ENCODE measurements at places on chromosomes 2 and 18.

- no peak for DNase-seq
Measured at GRCh38 chr18:46601141-46601805, 55.7 kb downstream of the LOXHD1 start.

GRCh38 chr2:12731701-12732280, 15.1 kb downstream of the TRIB2 start:
- DNase-seq: no peak

DNA sequence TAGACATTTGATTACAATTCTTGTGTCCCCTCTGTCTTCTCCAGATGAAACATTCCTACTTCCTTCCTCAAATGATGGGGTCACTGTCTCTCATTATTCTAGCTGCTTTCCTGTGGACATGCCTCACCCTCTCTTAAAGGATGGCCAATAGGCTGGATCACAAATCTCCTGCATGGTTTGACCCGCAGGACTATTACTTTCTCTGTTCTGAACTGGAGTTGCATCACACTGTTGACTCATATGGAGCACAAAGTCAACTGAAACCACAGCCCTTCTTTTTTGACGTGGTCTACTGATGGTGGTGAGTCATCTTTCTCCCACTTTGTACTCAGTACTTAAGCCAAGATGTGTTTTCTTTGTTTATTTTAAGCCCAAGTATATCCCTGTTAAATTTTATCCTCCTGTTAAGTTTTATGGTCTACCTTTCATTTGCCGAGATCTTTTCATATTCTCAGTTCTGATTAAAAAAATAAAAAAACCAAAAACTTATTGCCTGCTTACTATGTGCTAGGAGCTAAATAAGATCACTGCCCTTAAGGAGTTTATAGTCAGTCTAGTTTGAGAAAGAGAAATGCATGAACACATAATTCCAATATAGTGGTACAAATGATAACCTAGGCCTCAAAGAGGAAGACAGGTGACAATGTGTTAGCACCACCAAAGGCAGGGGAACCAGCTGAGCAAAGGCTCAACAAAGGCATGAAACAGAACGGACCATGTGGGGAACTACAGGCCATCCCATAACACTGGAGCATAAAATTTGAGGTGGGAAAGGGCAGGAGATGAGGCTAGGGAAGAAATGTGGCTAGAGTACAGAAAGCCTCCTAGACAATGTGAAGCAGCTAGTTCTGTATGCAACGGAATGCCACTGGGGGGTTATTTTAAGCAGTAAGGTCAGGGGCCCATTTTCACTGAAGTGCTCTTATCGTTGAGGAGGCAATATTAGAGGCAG, 67.6 kb upstream of the ZFP36L2 start:
- peak; percentile 54 for DNase-seq

- no peak for DNase-seq
Measured at GRCh38 chr2:54122939-54123338, 7.5 kb downstream of the ACYP2 start.

- no peak for DNase-seq
Measured at GRCh38 chr2:50649626-50650402, 382.1 kb downstream of the NRXN1 start.

DNA sequence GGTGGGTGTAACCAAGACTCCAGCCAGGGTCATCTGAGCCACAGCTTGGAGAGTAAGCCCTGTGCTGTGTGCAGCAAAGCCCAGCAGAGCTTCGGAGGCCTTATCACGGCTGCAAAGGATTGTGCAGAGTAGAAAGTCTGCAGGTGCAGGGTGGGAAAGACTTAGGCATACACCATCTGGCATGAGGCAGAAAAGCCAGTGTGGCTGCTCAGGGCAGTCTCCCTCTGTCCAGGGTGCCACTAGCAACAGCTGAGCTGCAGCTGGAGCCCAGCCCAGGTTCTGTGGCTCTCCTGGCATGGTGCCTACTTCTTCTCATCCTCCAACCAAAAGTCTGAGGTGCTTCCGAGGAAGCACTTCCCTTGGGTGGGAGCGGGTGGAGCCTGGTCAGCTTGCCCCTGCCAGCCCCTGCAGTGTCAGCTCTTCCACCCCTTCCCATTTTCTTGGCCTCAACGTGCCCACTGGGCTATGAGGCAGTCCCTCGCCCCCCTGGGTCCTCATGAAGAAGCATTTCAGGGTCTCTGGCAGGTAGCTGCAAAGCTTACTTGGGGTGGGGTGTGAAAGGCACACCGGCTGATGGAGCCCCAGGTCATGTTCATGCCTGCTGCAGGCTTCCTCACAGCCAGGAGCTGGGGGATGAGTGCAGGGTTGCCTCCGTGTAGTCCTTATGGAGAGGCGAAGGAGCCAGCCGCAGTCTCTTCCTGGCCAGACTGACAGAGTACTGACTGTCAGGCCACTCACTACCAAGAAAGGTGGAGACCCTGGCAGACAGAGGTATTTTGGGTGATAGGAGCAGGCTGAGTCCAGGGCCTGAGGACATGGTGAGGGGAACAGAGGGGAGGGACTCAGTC, 4.8 kb downstream of the AMER3 start:
- DNase-seq: no peak

DNA sequence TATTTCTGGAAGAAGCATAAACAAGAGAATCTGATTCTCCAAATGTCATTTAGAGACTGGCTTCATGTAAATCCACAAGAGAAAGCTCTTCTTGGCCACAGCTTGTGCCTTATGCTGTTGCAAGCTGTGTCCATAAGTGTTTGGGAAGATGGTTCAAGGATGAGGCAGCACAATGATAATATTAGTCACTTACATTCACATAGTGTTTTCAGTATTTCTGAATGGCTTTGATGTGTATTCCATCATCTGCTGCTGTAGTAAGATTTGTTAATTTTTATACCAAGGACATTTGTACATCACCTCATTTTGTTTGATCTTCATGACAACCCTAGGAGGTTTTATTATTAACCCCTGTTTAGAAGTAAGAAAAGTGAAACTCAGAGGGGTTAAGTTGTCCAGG, 29.9 kb downstream of the CREG2 start:
- no peak for DNase-seq

- DNase-seq: no peak
Measured at GRCh38 chr2:142180820-142181533, 50.2 kb upstream of the LRP1B start.

GRCh38 chr2:97754690-97755346, 41.4 kb downstream of the ZAP70 start:
- DNase-seq: no peak

GRCh38 chr18:6729247-6730091, at the start of gene ARHGAP28:
Gene ARHGAP28, plus strand, starts transcription at chr18:6729716. Its CDS starts 106 bp downstream, at chr18:6729822.
- DNase-seq: peak; percentile 76

- no peak for DNase-seq
Measured at GRCh38 chr2:83113953-83114352, 1345.1 kb downstream of the SUCLG1 start.

- DNase-seq: no peak
Measured at GRCh38 chr2:46704593-46704992, 211.0 kb downstream of the MCFD2 start.

DNA sequence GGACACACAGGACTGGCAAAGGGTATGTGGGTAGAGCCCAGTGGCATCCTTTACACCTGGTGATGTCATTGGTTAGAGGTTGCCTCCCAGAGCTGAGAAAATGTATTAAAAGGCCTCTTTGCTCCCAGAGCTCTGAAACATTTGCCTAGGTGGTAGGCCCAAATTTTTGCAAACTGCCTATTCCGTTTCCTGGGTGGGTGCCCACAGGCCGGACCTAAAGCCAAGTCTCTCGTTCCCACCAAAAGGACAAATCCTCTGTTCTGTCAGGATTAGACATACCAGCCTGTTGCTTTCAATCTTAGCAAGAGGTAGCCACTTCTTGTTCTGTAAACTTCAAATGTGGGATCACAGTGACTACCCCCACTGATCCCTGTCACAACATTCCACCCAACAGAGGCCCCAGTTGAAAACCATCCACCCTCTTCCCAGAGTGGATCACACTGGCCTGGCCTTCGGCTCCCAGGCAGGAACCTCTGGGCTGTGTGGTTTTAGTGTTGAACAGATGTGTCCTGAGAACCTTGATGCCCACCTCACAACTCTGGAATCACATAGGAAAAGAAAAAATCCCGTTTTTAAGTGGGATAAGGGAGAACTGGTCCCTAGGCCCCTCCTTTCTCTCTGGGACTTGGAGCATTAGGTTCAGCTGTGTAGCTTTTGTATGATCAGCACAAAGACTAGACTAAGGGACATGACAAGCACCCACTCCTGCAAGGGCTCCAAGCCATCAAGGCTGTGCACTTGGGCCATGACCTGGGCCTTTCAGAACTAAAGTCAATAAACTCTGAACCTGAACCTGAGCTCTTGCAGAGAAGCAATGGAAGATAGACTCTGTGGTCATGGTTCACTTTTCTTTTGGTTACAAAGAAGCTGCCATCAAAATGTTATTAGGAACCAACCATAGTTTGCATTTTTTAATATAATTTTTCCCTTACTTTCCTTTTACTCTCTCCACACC, 211.3 kb downstream of the CYP26B1 start:
- peak; percentile 16 for DNase-seq

DNA sequence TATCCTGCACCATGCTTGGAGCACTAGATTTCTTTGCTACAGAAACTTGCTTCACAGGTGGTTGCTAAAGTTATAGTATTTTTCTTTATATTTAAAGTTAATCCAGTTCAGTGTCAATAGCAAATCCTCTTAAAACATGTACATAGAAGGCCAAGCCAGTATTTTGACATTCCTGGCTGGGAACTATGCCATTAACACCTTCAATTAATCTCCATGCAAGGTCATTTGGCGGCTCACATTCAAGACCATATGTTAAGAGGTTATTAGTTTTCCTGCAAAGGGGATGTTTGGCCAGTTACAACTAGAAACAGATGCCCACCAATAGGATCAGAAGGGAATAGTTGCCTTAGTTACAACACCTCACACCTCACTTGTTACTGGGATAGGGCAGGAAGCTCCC, 261.3 kb upstream of the MEIS1 start:
- no peak for DNase-seq

GRCh38 chr2:96320728-96321622, 4.1 kb upstream of the ITPRIPL1 start:
- DNase-seq: peak; percentile 36

- no peak for DNase-seq
Measured at GRCh38 chr2:19898592-19899329, 3.0 kb downstream of the TTC32 start.

GRCh38 chr2:20170704-20171250, 54.2 kb downstream of the SDC1 start:
- DNase-seq: no peak

DNA sequence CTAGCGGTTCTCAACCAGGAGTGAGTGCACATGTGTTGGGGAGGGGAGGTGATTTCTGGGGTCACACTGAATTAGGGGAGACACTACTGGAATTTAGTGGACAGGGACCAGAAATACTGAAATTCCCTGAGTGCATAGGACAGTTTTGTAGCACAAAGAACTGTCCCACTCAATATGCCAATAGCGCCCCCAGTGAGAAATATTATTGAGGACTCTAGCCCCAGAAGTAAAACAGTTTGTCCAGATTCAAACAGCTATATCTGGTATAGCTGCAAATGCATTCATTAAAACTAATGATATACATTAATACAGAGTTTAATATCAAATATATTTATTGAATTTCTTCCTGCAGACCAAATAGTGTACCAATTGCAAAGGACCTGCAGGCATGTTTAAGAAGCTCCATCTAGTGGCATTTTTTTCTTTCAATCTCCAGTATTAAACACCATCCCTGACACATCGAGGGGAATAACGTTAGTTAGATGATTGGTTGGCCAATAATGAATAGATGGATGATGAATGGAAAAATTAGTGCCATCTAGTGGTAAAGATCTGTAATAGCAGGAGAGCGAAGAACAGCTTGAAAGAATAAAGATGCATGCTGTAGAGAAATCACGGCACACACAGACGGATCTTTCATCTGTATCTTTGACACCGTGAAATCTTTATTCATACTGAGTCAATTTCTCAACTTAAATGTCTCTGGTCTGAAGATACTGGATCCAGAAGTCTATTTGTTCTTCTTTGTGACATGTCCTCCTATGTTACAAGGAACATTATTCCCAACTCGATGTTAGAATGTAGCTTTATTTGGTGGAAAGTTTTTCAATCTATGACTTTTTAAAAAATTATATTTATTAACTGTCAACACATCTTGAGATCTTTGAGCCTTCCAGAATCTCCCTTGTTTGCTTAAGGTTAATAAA, 62.5 kb downstream of the DHRS9 start:
- no peak for DNase-seq

GRCh38 chr18:46060359-46060841, 11.7 kb downstream of the PSTPIP2 start:
- DNase-seq: no peak

DNA sequence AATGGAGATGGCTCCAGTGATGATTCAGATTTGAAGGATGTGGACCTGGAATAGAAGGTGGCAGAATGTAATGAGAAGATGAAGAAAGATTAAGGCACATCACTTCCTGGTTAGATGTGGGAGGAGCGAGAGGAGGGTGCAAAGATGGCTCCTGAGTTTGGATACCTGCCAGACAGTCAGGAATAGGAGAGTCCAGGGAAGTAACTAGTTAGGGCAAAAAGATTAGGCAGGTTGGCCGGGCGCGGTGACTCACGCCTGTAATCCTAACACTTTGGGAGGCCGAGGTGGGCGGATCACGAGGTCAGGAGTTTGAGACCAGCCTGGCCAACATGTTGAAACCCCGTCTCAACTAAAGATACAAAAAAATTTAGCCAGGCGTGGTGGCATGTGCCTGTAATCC, 5.6 kb downstream of the C2orf74 start:
- no peak for DNase-seq

- DNase-seq: no peak
Measured at GRCh38 chr2:165610591-165611029, 141.1 kb downstream of the CSRNP3 start.

DNA sequence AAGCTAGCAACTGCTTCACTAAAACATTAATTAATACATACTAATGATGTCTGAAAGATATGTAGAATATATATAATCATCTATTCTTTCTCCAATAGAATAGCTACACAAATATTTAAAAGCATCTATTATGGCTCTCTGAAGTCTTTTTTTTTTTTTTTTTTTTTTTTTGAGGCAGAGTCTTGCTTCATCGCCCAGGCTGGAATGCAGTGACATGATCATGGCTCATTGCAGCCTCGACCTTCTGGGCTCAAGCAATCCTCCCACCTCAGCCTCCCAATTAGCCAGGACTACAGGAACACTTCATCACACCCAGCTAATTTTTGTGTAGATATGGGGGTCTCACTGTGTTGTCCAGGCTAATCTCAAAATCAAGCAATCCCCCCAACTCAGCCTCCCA, 120.4 kb upstream of the KYNU start:
- no peak for DNase-seq

All from colonic mucosa (tissue), 4 donors.